ENCODE measurements at places on chromosomes 7 and 10.

DNA sequence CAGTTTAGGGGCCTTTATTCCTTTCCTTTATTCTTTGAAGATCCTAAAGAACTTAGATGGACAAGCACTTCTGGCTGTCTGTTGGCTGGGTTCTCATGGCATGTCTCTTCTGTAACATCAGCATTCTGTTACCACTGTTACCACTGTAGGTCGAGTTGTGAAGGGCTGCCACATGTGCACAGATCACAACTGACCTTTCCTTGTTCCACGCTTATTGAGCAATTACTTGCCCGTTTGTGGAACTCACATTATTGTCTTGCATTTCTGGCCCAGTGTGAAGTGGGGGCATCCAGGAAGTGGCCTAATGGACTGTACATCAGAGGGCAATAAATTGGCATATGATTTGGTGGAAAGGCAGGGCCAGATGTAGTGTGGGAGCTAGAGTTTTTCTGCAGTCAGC, 23.7 kb downstream of the GBF1 start:
- no peak for DNase-seq

DNA sequence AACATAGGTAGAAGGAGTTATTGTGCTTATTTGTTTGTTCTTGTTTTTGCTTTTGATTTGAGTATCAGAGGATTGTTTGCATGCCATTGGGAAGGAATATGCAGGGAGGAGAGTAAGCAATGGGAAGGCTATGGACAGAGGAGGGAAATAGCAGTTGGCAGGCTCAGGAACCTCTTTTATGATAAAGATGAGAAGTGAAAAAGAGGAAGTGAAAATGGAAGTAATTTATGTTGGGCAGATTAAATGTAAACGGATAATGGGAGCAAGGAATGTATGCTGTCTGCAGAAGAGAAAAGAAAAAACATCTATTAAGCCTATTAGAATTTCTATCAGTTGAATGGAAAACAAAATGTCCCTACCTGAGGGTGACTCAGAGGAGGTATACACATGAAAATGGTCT, 90.1 kb upstream of the NPSR1 start:
- no peak for DNase-seq

DNA sequence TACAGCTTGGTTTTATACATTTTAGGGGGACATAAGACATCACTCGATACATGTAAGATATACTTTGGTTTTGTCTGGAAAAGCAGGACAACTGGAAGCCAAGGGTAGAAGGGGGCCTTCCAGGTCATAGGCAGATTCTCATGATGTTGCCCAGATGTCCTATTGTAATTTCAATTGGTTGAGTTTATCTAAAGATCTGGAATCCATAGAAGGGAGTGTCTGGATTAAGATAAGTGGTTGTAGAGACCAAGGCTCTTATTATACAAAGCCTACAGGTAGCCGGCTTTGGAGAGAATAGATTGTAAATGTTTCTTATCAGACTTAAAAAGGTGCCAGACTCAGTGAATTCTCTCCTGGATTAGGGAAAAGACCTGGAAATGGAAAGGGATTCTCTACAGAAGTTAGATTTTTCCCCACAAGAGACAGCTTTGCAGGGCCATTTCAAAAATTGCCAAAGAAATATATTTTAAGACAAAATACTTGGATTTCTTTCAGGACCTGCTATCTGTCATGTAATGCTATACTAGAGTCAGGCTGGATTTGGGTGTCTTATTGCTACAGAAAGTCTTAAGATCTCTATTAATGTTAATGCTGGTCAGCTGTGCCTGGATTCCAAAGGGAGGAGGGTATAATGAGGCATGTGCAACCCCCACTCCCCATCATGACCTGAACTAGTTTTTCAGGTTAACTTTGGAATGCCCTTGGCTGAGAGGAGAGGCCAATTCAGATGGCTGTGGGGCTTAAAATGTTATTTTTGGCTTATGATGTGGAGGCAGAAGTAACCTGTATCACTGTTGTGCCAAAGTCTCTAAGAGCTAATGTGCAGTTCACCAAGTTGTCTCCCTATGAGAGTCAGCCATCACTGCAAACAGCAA, 511.1 kb upstream of the C7orf33 start:
- no peak for DNase-seq

GRCh38 chr7:158085741-158086695, 501.6 kb downstream of the PTPRN2 start:
- DNase-seq, result no peak

Data from heart right ventricle (tissue), 16 donors.